Mesenteric fat pad (tissue), 1 donor: ENCODE measurements at places on chromosomes 12 and 14. TPM values are rescaled to one million over a fixed set of nuclear protein-coding genes. Genes with fewer than 3 reads are reported as not detected.

DNA sequence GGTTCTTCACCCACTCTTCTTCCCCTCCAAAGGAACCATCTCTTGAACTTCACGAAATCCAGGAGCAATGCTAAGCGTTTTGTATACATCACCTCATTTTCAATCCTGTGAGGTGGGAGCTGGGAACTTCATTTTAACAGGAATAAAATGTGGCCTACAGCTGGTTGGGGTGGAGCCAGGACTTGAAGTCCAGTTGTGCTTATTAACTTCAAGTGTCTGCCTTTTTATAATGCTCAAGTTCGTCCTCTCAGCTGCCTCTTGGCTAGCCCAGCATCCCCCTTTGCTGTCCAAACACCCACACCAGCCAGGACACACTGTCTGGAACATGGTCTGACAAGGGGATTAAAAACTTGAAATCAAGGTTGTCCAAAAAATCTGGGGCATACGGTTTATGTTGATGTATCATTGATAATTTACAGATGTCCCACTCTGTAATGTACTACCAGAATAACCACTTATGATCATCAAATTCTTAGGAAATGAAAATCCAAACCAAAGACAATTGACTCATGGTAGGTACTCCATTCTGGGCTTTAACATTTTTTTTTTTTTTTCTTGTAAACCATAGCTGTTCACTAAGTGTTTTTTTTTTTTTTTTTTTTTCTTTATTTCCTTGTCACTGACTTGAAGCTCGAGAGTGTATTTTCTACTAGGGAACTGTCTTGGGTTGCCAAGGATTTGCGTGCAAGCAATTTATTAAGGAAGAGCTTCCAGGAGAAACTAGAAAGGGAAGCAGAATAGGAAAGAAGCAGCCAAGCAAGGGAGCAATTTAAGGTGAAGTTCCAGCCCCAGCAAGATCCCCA is 252.3 kb downstream of the EFCAB11 start:
- DNase-seq, result no peak

GRCh38 chr14:55802986-55803872 is 223.2 kb downstream of the KTN1 start:
- DNase-seq, result no peak

DTD2 gene
- total RNA-seq, result 30.0 TPM

DNA sequence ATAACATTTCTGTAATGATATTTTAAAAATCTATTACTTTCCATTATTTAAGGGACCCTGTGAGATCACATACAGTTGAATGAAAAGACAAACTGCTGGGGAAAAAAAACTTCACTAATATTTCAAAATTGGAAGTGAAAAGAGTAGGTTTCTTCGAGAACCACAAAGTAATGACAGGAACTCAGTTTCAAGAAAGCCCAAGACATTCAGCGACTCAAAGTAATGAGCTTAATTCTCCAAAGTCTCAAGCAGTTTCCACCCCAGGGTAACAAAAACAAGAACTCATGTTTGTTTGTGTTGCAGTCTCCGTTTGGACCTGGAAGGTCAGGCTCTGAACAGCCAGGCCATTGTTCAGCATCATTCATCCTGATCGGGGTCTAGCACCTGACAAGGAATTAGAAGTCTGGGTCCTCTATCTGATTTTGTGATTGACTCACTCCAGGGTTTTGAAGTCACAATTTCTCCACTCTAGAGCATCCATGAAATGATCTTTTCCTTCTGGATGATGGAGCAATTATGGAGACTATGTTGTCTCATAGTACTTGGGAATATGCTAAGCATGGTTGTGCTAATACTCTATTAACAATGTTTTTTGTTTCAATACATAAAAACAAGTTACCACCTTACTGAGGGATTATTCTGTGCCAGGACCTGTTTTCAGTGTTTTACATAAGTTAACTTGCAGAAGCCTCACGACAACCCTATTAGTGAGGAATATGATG is 126.9 kb downstream of the SLC25A21 start:
- no peak for DNase-seq

DNA sequence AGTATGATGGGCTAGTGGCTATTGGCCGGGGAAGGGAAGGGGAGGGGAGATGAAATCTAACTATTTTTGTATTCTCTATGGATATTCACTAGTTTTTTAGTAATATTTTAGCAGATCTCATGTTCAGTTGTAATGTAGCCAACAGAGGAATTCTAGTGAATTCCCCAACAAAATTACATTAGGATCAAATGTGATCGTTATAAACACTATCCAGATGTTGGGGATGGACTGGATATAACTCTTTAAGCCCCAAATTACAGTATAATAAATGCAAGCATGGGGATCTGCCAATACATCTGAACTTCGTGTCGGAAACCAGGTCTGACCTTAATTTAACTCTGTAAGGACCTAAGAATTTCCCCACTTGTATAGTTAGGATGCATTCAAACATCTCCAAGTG is 21.5 kb downstream of the LLPH start:
- no peak for DNase-seq
